ENCODE measurements at places on chromosomes 12 and 14.

- ATAC-seq: no peak
Observed at GRCh38 chr14:72247896-72248465, 315.8 kb downstream of the RGS6 start.

DNA sequence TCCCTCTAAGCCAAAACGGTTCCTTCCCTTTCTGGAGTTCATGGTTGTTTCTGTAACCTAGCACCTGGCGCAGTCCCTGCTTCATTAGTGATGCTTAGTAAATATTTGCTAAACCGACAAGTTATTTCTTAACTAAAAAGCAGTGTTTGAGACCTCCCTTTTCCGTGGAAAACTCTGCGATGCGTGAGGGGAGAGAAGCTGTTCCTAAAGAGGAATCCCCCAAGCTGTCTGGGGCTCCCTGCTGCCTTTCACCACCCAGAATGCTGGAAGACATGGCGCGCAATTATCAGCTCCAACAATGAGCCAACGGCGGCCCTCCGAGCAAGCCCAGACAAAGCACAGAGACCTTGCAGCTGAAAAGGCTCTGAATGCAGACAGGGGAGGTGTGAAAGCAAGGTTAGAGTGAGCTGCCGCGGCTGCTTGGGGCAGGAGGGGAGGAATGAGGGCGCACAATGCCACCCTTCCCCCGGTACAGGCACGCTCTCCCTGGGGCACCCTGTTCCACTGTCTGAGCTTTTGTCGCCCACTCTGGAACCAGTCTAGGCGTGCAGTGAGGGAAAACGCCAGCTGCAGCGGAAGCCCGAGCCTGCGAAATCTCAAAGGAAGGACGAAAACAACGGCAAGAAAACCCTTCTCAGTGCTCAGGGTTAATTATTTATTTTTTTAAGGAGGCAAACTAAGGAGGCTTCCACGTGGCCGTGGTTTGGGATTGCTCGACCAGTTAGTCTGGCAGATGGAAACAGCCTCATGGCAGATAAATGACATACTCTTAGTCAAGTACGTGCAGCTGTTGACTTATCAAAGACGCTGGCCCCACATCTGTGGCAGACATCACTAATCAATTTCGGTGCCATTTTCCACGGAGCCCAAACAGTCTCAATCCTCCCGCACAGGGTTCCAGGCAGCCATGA lies 66.3 kb downstream of the RBM19 start:
- ATAC-seq: peak; percentile 76

DNA sequence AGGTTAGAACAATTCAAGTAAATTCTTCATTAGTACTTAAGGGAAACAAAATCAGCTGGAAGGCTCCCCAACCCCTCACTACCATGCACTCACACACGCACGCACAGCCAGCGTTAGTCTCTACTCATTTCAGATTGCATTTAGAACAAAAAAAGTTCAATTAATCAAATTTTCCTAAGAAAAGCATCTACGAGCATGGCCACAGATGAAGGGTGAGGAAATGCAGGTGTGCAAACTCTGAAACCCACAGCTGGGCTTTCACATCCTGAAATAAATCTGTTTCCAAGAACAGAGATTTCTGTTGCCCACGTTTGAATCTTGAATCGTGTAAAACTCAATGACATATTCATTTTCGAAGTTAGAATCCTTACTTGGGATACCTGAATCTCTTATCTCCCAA lies 62.6 kb downstream of the SEL1L start:
- ATAC-seq: no peak

- ATAC-seq: no peak
Observed at GRCh38 chr14:94282991-94283723, 9.9 kb downstream of the SERPINA10 start.

GRCh38 chr12:112419297-112420133 lies 768 bp downstream of the PTPN11 start:
- peak; percentile 82 for ATAC-seq

DNA sequence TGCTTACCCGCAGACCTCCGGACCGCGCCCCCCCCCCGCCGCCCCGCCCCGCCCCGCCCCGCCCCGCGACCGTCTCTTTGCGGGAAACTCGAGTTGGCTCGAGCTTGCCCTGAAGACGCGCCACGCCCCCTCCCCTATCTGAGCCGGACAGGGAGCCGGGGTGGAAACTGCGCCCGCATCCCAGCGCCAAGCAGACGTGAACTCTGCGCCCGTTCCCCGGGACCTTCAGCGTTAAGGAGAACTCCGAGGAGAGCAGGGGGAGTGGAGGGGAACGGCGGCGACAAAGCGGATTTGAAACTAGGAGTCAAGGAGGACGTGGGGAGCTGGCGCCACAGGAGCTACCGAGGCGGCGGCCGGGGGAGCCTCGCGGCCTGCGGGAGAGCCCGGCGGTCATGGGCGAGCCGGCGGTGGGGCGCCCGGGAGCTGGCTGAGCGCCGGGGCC lies at the start of gene KCNK13:
Gene KCNK13 (plus strand): TSS at position 310 of the 442 bp plus-strand sequence. CDS start 212 bp downstream, outside the sequence.
- peak; percentile 6 for ATAC-seq

DNA sequence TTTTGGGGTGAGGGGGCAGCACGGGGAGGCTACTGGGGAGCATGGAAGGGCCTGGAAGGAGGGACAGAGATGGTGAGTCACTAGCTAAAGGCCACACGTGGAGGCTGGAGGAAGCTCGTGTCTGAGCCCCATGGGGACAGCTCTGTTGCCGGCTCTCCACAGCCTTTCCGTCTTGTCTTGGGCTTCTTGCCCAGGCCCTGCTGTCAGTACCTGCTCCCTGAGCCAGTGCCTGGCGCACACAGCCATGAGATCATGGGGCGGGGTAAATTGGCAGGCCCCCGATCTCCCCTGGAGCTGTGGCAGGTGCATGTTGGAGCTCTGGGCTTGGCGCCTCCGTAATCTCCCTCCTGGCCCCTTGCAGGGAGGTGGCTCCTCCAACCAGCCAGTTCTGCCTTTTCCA lies 16.1 kb upstream of the KRT80 start:
- peak; percentile 71 for ATAC-seq

DNA sequence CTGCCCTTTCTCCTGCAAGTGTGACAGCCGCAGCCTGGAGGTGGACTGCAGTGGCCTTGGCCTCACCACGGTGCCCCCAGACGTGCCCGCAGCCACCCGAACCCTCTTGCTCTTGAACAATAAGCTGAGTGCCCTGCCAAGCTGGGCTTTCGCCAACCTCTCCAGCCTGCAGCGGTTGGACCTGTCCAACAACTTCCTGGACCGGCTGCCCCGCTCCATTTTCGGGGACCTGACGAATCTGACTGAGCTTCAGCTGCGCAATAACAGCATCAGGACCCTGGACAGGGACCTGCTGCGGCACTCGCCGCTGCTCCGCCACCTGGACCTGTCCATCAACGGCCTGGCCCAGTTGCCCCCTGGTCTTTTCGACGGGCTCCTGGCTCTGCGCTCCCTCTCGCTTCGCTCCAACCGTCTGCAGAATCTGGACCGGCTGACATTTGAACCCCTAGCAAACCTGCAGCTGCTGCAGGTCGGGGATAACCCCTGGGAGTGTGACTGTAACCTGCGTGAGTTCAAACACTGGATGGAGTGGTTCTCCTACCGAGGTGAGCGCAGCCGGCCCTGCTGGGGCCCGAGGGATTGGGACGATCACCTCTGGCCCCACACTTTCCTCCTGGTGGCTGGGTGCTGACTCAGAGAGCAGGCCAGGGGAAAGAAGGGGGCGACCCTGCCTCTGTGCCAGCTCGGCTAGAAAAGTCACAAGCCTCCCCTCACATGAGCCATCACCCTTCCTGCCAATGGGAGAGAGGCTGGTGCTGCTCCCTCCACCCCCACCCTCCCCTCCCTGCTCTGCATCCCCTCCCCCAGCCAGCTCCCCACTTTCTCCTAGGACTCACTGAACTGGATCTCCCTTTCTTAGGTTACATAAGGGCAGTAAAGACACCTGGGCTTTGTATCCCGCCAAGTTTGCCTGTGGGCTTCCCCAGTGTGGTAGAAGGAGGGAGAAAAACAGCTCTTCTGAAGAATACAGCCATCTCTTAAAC lies 10.9 kb downstream of the LRTM2 start:
- peak; percentile 83 for ATAC-seq

GRCh38 chr12:111111681-111112080 lies 191.3 kb upstream of the MYL2 start:
- ATAC-seq: no peak

GRCh38 chr12:116977465-116978380 lies 67.0 kb downstream of the FBXW8 start:
- no peak for ATAC-seq

GRCh38 chr12:4908684-4909409 lies 858 bp upstream of the KCNA1 start:
- ATAC-seq: no peak

- ATAC-seq: no peak
Observed at GRCh38 chr14:91387169-91387835, 30.3 kb downstream of the CCDC88C start.

DNA sequence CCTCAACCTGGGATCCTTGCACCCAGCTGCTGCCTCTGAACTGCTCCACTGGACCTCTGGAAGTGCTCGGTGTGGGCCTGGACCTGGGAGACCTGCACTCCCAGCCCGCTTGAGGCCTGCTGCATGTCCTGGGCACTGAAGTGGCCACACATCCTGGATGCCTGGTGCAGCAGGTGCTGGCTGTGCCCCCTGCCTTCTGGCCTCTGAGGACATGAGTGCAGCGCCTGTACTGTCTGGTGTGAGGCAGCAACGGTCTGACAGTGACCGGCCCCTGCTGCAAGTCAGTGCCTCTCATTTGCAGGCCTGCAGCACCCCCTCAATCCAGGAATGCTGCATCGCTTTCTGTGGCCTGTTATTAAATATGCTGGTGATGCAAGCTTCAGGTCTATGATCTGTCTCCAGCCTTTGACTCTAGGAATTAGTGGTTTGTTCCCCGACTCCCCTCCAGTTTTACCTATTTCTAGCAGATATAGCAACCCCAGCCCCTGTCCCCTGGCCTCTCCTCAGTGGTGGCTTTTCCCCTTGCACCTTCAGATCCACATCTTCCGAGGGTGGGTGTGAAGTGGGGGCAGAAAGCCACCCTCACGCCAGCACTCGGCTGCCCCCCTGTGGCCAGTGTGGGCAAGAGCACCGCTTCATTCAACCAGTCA lies 3.6 kb downstream of the SMIM41 start:
- peak; percentile 47 for ATAC-seq

DNA sequence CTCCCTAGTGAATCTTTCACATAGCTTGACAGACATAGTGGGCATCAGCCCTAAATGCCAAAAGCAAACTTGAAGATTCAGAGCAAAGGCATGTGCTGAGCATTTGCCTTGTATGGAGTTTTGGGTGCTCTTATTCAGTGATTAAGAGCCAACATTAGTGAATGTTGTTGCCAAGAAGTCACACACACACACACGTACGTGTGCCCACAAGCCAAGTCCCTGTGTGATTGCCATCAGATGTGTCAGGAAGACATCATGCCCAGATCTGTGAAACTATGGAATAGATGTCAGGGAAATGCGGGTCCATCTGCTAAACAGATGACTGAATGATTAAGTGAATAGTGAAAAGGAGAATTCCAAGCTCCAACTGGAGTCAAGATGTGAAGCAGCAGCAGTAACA lies 149.0 kb downstream of the AKAP6 start:
- ATAC-seq: no peak

DNA sequence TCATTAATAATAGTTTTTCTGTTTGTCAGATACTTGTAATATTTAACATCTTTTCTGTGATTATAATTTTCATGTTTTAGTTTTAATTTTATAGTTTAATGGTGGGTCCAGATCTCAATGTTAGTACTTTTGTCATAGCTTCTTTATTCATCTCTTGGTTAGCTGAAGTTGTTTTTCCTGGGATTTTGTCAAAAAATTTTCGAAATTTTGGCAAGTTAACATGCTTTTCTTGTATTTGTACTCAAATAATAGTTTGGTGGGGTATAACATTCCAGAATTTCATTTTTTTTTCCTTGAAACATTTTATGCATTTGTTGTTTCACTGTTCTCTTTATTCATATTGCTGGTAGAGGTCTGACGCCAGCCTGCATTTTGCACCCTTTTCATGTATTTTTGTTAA lies 45.5 kb downstream of the KTN1 start:
- ATAC-seq: no peak

DNA sequence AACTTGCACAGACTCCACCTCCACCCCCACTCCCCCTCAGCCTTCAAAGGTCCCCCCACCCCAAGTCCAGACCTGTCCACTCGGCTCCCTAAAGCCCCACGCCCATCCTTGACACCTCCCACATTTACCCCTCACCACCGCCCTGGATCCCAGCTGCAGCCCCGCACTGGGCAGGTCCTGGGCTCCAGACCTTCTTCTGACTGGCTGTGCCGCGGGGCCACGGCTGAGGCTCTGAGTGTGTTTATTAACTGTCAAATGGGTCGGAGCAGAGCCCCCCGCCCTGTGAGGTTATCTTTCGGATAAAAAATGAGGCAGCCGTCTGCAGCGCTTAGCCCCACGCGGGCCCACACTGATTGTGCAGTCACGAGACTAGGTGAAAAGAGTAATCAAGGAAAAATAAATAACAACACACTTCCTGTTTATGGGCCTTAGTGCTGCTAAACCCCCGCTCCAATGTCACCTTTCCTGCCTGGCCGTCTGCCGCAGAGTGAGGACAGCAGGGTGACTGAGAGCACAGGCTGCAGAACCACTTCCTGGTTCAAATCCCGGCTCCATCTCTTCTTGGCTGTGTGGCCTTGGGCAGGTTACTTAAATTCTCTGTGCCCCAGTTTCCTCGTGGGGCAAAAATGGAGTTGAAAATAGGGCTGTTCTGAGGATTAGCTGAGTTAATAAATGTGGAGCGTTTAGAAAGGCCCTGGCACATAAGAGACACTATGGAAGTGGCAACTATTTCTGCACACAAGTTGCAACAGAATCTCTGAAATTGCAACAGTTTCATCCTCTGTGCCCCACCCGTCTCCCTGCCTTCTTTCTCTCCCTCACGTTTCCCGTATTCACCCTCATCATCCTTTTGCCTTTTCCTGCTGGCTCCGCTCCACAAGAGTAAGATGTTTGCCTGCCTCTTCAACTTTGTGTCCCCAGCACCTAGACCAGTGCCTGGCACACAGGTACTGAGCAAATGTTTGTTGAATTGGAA lies 9.4 kb downstream of the SETD1B start:
- ATAC-seq: peak; percentile 1

DNA sequence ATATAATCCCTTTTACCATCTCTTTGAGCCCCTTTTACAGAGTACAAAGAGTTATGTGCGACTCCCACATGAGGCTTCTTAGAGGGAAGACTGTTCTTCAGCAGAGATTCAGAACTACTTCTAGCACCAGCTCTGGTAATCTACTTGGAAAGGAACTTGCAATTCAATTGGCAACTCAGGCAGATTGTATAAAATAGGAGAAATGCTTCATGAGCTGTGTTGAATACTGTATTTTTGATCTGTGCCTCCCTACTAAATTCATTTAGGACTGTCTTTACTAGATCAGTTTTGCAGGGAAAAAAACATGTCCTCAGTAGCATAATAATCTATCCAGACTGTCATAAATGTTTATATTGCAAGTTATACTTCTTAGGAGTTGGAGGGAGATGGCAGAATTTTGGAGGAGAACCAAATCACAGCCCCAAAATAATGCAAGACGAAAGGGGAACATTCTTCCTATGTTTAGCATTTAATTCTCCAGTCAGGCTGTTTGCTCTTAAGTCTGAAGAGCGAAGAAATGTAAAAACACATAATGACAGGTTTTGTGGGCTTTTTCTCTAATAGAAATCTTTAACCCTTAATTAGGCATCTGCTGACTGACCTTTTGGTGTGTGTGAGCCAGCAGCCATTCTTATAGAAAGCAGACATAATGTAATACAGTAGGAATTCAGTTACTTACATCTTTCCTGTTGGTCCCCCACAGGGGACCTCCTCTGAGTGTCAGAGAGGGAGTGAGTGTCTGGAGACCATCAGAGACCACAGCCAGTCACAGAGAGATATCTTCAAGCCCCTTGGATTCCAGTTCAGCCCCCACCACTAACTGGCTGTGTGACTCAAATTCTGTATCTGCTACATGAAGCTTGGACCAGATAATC lies 3.9 kb downstream of the ANO4 start:
- no peak for ATAC-seq
